ENCODE measurements at places on chromosomes 5 and 9.

DNA sequence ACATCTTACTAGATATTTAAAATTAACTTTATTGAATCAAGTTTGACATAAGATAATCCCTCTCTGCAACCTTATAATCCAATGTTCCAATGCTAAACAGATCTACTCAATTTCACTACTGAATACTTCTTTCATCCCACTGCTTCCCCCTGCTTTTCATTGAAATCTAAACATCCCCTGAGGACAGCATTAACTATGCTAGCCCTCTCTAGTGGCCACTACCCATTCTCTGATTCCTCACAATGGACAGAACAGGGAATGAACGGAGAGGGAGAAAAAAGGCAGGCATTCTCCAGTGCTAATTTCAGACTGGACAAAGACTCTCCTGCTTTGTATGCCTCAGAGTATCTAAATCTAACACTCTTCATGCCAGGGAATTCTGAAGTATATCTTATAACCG is 54.3 kb upstream of the RGS7BP start:
- no peak for DNase-seq

- no peak for DNase-seq
Observed at GRCh38 chr5:142475102-142475513, 150.3 kb upstream of the SPRY4 start.

- no peak for DNase-seq
Observed at GRCh38 chr5:155260798-155261197, 247.2 kb downstream of the KIF4B start.

DNA sequence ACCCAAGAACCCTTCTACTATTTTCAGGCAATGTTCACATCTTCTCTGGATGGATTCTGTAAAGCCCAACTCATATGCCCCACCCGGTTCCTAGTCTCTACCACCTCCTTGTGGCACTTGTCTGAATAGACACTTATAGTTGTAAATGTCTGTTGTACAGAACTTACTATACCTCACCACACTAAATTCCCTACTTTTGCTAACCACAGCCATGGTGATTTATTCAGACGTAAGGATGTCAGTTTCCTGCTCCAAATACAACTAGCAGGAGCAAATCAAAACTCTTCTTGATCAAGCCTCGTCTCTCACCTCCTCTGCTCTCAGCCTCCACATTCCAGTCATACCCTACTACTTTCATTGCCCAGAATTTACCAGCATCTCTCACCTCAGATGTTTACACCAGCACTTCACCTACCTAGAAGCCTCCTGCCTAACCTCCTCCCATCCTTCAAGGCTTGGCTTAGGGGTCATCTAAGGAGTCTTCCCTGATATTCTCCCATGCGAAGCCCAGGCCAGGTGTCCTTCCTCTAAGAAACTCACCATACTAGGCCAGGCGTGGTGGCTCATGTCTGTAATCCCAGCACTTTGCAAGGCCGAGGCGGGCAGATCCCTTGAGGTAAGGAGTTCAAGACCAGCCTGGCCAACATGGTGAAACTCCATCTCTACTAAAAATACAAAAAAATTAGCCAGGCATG is 75.5 kb downstream of the MAPKAP1 start:
- DNase-seq: no peak

DNA sequence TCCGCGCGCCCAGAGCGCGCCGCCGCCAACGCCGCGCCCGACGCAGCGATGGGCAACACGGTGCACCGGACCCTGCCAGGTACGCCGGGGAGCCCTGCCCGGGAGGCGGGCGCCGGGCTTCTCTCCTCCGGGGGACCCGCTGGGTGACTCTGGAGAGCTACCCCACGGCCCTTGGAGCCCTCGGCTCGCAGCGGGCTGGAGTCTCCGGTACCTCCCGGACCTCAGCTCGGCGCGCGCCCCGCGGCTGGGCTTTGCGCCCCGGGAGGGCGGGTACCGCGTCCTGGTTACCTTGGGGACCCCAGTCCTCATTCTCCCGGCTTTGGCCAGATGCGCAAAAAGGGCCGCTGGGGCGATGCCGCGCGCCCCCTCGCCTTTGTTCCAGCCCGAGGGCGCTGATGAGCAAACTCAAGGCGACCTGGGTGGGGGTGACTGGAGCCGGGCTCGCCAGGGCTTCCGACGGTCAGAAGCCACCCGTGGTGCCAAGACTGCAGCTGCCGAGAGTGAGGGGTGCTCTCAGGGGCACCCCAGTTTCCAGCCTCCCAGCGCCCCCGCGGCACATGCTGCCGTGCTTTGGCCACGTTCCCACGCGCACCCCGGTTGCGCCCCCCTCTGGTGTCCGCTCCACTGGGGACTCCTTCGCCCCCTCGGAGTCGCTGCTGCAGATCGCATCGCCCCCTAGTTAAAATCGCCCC is 442 bp downstream of the NEURL1B start:
- DNase-seq: no peak
